ENCODE measurements at places on chromosomes 4 and X.
A peak's percentile ranks its signal among the peaks of the same experiment; 100 is the strongest.

DNA sequence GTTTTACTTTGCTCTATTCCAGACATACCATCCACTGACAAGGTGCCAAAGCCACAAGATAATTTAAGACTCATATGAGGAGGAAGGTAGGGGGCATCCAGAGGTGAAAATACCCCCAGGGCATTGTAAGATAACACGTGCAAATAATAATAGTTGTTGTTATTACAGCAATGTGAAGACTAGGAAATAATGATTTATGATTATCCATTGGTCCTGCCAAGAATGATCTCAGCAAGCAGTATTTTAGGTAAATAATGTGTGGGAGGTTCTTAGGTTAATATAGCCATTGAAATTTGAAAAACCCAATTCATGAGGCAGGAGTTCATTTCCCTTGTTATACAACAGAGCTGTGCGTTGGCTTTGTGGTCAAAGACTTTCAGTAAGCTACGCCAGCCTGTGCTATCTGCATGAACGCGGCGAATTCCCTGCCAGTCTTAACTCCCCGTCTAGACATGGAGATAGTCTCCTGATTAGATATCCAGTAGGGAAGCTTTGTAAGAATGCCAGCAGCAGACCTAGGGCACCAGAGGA lies 47.2 kb upstream of the MXRA5 start:
- DNase-seq = peak; percentile 86

DNA sequence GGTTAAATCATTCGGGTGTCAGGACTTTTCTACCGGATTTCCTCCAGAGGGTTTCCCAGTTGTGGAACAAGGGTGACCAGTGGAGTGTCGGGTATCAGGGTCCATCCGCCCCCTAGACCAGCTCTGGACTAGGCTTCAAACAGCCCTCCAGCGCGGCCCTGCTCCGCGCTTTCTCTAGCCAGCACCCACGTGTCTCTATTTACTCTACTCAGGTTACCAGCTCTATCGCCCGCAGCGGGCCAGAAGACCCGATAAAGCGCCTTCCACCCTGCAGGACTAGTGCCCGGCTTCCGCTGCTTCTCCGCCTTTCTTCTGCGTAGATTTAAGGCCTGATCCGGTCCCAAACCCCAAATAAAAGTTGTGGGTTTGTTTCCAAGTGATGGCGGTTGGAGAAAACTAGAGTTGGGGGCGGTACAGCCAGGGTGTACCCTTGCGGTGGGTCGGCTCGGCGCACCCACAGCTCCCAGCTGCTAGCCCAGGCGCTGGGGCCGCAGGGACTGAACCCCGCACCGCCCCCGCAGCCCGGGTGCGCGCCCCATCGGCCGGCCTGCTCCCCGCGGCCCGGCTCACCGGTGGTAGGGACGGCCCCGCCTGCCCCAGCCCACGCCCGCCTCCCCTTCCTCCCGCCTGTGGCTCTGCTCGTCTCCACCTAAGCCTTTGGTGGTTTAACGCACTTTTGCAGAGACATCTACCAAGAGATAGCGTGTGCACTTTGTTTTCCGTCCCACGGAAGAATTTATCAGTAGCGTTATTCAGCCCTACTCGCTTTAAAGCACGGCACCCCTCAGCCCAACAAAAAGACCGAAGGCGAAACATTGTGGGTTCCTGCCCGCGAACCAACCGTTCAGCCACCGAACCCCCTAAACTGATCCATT lies 2.1 kb downstream of the LEF1 start:
- DNase-seq = no peak

DNA sequence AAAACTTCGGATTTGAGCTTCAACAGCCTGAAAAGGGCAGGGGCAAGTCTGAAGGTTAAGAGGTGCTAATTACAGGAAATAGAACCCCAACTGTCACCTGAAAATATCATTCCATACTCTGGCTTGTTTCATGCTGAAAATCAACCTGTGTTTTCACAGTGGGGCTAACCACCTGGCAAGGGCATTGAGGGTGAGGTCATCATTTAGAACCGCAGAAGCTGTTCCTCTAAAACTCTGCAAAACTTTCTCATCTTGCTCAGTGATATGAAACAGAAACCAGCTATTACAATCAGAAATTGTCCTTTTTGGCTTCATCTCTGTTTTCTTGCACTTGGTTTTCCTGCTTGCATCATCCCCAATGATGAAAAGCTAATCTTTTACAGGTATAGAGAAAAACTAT lies 247.6 kb downstream of the DCLK2 start:
- no peak for DNase-seq

DNA sequence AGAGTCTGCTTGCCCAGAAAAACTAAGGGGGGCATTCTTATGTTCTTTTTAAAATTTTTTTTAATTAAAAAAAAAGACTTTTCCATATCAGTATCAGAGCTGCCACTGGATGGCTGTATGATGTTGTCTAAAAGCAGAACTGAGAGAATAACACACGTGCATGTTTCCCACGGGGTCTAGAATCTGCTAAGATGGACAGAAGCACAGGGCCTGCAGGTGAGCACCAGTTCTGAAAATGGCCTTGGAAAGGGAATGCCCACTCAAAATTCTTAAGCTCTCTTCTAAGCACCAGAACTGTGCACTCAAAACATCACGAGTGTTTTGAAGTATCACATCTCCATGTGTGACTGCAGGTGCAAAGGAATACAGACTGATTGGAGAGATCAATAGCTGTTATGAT lies 61.1 kb downstream of the ARAP2 start:
- DNase-seq = no peak

DNA sequence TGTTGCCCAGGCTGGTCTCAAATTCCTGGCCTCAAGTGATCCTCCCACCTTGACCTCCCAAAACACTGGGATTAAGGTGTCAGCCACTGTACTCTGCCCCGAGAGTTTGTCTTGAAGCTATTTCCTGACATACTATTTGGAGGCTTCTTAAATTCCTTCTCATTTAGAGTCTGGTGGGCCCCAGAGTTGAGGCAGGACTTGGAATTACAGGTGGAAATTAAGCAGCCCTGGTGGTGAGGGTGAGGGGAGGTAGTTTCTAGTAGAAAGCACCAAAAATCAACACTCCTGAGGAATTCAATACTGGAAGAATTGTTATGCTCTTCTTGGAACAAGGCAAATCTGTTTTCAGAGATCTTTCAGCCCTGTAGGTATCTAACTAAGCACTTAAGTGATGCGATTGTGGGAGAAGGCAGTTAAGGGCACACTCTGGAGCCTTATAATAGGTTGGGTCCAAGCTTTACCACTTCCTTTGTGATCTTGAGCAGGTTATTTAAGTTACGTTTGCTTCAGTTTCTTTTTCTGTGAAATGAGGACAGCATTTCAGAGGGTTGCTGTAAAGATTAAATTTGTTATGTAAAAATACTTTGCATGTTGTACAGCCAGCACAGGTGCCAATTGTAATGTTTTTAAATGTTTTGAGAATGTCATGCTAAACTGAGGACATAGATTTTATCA lies 200.7 kb downstream of the SOWAHB start:
- no peak for DNase-seq

DNA sequence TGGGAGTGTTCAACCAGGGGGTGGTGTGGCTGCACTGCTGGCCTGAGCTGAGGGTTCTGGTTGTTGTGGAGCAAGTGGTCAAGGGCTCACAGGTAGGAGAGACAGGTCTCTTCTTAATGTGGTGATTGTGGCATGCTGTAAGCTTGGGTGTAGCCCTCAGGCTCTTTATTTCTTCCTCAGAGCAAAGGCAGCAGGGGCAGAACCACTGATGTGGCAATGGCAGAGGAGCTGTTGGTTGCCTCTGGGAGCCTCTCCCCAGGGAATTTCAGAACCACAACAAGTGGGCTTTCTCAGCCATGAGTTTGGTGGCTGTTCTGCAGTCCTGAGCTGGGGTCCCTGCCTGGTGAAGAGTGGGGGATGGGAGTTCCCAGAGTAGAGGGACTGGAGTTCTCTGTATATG lies 1017.2 kb downstream of the SH3BGRL start:
- no peak for DNase-seq

DNA sequence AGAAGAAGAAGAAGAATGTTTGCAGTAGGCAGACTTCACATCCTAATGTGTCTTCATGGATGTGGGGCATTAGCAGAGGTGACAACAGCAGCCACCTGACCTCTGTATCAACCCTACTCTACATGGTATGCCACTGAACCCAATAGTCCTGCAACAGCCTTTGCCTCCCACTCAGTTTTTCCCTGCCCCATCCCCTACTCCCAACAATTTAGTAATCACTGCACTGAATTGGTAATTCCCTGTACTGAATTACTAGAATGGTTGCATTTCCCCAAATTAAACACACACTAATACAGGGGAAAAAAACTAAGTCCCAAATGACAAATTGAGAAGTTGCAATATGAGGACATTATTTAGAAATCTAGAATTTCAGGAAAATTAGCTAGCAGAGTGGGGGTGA lies 31.4 kb upstream of the FAM241A start:
- DNase-seq = no peak

- no peak for DNase-seq
Observed at GRCh38 chr4:76024065-76024464, 768 bp upstream of the CXCL10 start.

DNA sequence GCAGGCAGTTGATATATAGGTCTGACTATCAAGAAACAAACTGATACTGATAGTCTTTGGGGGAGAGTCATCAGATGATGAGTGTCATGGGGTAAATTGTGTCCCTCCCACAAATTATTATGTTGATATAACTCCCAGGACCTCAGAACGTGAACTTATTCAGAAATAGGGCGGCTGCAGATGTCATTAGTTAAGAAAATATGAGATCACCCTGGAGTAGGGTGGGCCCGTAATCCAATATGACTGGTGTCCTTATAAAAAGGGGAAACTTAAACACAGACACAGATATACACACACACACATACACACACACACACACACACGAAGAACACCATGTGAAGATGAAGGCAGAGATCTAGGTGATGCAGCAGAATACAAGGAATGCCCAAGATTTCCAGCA lies 32.7 kb upstream of the ARHGEF9 start:
- no peak for DNase-seq

- DNase-seq = peak; percentile 49
Observed at GRCh38 chr4:113659127-113659526, 102.4 kb downstream of the CAMK2D start.
